ENCODE measurements at places on chromosomes 1 and 21.

DNA sequence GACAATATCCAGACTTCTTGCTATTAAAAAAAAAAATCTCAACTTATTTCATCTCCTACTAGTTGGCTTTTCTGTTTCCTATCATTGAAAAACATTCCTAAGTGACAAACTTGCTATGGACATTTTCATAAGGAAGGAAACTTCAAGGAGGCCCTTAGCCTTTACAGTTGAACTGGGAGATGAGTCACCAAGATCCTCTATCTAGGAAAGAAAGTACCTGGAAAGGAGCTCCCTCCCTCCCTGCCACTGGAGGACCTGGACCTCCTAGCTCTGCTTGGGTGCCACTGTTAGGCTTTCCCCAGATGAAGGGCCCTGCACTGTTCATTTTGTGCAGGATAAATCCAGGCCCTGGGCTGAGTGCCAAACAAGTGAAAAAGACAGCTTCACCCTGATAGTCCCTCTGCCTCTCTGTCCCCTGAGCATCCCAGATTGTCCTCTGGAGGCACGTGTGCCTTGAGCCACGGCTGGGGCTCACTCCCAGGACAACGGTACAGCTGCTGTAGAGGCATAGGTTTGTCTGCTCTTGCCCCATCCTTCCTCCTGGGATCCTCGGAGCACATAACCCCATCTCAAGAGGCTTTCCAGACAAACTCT lies 40.2 kb upstream of the SOX13 start:
- no peak for DNase-seq

GRCh38 chr1:214076708-214077065 lies 88.9 kb downstream of the PROX1 start:
- DNase-seq = no peak

- no peak for DNase-seq
Observed at GRCh38 chr21:19603011-19603593, 1199.5 kb upstream of the TMPRSS15 start.

DNA sequence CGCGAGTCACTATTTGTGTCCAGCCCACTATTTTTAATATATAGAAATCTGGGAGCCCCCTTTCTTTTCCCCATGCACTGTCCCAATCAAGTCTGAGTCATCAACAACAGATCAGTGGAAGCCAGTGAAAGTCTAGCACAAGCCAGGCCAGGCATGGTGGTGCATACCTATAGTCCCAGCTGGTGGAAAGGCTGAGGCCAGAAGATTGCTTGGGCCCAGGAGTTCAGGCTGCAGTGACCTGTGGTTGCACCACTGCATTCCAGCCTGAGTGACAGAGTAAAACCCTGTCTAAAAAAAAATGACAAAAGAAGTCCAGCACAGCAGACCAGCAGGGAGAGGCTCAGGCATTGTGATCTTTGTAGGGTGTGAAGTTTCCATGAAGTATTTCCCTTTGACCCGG lies 9.0 kb upstream of the RPL5 start:
- DNase-seq = no peak

DNA sequence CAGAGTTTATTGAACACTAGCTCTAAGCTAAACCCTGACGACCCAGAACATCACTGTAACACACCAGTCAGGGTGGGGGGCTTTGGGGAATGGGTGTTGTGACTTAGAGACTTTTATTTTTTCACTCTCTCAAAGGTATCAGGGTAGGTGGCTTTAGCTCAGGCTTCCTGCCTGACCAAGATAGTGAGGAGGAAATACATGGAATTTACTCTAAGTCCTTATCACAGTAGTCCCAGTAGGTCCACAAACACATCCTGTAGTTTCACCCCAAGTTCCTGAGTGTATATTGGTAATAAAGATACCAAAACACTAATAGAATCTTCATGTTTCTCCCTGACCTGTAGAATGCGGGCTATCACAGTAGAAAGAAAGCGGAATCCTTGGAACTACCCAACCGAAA lies 15.1 kb downstream of the GJA5 start:
- DNase-seq = no peak

DNA sequence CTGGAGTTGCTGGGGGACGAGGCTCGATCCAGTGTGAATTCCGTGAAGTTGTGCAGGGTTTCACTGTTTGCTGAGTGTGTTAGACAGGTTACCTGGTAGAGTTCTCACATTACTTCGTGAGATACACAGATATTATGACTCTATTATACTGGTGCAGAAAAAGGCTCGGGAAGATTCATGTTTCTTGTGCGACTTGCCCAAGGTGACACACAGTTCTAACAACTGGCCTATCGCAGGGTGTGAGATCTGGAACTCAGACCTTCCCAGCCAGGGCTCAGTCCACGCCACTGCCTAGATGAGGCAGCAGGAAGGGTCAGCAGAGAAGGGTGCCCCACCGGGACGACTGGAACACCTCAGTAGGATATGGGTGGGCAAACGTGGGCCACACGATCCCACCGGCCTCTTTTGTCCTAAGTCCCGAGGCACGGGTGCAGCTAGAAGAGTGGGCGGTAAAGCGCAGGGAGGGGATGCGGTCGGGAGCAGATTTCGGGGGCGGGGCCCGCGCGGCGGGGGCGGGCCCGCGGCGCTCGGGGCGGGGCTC lies 296 bp upstream of the RNPEP start:
- peak; percentile 81 for DNase-seq

GRCh38 chr1:209704584-209704983 lies at the start of gene HSD11B1:
Gene HSD11B1 (plus strand): TSS chr1:209704846. CDS start chr1:209704943, 97 bp downstream.
- peak; percentile 88 for DNase-seq

DNA sequence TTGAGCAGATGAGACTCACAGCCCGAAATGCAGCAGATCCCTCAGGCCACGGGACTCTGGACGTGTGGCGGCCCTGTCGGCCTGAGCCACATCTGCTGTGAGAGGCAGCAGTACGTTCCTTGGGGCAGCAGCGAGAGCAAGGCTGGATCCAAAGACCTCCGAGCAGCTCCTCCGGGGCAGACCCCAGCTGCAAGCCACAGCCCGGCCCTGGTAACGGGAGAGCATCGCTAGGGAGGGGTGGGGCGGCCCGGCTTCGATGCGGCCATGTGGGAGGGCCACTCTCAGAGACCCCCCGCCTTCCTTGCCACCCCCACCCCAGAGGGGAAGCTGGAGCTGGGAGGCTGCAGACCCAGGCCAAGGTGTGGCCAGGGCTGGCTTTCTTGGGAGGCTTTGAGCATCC lies 17.8 kb downstream of the PRKCZ start:
- no peak for DNase-seq

DNA sequence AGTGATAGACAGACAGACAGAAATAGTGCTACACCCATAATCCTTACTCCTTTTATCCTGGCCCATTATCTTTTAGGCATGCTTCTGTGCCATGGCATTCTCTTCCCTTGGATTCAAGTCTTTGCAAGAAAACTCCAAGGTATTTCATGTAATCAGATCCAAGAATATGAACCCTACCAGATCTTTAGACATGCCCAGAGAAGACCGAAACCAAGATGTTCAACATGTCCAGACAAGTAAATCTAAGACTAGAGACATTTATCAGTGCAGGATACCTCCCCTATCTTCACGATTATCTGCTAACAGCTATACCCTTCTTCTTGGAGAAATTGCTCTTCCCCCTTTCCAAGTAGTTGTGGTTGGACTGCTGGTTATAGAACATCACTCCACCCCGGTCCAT lies 11.8 kb upstream of the C1orf141 start:
- DNase-seq = no peak

DNA sequence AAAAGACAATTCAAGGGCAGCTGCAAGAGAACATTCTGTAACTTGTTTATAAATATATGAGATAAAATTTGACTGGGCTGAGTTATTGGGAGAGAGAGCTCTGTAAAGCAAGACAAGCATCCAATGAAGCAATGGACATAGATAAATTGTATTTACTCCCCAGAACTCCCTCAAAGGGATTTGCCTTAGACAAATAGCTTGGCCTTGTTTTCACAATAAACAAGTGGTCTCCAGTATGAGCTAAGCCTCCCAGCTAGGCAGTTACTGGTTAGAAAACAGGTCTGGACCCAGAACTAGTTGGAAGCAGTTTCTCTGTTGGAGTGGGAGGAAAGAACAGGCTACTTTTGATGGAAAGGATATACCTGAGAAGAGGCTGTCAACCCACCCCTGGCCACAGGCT lies 25.2 kb upstream of the SUCO start:
- DNase-seq = no peak

- DNase-seq = no peak
Observed at GRCh38 chr1:232382671-232383070, 247.3 kb downstream of the SIPA1L2 start.

- no peak for DNase-seq
Observed at GRCh38 chr1:56028244-56028643, 551.1 kb downstream of the PLPP3 start.

DNA sequence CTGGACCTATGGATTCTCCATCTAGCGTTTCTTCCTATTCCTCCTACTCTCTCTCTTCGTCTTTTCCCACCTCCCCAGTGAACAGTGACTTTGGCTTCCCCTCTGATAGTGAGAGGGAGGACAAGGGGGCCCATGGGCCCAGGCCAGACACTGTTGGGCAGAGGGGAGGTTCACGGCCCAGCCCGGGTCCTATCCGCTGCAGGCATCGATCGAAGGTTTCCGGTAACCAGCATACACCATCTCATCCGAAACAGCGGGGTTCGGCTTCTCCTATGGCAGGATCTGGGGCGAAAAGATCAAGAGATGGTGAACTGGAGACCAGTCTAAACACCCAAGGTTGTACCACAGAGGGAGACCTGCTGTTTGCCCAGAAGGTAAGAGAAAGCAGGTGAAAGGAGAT lies 906 bp downstream of the CIART start:
- DNase-seq = no peak

- DNase-seq = no peak
Observed at GRCh38 chr1:41399145-41399795, 38.0 kb downstream of the FOXO6 start.

DNA sequence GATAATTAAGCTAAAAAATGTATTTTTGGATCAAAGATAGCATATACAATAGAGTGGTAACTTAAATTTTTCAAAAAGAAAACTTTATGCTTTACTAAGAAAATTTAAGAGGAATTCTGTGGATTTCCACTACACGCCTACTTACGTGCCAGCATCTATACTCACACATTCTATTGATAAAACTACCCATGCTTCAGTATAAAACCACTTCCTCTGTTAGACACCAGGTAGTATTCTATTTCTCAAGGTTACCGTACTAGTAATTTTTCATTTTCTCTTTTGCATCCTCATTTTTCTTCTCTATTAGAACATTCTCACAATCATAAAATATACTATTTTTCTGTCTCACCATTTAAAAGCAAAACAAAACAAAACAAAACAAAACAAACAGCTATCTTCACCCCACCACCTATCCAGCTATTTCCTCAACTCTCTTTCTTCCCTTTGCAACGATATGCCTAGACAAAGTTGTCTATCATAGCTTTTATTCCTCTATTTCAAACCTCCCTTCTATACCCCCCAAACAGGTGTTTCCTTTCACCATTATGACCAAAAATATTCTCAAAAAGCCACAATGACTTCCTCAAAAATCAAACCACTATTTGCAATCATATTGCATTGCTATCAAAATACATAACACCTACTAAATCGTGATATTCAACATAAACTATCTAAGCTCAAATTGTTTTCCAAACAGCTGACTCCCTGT lies 1652.0 kb downstream of the MRPL39 start:
- DNase-seq = no peak

DNA sequence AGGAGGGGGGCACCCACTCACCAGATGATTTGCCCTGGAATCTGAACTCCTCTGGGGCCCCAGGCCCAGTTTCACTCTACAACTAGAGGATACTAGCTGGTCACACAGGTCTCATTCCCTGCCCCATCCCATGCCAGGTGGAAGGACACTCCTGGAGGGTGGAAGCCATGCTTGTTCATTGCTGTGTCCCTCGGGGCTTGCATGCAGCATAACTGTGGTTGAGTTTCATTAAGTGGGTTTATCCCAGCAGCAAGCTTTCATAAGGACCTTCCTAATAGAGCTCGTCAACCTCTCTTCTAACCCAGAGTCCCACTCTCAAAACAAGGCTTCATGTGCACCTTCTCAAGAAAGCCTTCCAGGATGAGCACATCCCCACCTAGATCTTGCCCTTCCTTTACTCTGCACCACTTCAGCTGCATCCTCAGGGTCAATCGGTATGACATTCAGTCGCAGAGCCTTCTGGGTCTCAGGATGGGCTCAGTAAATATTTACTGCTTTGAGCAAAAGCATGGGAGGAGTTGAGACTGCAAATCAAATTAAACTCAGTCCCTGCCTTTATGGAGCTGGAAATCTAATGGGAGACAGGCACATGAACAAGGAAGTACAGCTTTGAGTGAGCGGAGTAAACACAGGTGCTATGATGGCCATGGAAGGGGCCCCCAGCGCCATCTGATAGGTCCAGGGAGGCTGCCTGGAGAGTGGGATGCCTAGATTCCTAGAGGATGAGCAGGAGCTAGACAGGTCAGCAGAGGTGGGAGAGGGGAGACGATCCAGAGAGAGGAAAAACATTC lies 32.3 kb downstream of the LAMB3 start:
- no peak for DNase-seq

DNA sequence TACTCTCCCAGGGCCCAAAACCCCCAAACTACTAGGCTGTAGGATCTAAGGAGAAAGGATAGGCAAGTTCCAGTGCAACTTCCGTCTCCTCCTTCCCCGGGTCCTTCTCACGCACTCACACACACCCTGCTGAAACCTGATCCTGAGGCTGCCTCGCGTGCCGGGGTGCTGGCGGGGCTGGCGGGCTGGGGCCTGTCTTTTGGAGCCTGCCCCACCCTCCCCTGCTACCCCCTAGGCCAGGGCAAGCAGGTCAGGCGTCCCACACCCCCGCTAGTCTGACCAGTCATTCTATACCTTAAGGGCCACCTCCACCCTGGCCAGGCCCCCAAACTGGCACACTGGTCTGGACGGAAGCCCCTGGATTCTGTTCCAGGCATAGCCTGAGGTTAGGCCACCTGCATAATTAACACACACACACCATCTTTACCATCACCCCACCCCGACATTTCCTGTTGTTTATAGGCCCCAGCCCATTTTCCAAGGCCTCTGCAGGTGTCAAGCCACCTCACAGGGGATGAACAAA lies 48.3 kb upstream of the ARTN start:
- DNase-seq = no peak

DNA sequence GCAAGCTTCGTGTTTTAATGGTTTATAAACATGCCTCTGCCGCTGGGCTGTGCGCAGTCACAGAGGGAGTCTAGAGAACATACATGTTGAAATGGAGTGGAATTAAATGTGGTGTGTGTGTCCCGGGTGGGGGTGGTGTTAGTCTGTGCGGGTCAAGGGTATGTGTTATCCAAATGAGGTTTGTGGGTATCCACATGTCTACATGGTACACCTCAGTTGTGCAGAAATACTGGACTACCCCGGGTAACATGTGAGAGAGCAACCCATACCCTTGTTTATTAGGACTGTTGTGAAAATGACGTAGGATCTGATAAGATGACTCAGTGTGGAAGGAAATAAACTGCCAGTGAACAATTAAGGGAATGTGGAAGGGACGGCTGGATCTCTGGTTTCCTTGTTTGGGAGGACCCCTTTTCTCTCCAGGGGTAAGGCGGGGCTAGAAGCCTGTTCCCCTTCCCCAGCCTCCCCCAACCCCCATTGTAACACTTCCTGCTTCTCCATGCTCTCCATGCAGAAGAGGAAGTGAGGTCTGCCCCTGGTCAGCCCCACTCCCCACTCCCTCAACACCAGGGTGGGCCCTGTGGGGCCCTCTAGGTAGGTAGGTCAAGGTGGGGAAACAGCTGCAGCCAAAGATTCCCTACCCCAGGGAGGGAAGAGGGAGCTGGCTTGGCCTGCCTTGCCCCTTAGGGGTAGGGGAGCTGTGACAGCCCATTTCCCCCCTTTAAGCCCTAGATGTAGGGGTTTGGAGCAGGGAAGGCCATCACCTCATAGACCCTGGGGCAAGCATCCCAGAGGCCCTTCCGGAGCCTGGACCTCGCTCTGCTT lies 690 bp downstream of the EPS8L3 start:
- DNase-seq = no peak

- DNase-seq = no peak
Observed at GRCh38 chr1:53579221-53580008, 120.2 kb downstream of the DMRTB1 start.

GRCh38 chr21:43369124-43369523 lies 57.8 kb downstream of the SIK1 start:
- DNase-seq = no peak
